NCI-H2107 (cell line): ENCODE measurements at places on chromosomes 16 and 17.

GRCh38 chr16:70589998-70590471 is 56.3 kb upstream of the IL34 start:
- no peak for DNase-seq

GRCh38 chr17:68704871-68705713 is 103.9 kb upstream of the FAM20A start:
- DNase-seq = no peak

GRCh38 chr16:74749291-74750055 is 25.1 kb downstream of the FA2H start:
- no peak for DNase-seq

GRCh38 chr17:36931697-36932382 is 5.4 kb upstream of the LHX1 start:
- DNase-seq = no peak

GRCh38 chr17:49388290-49388640 is 26.2 kb upstream of the ZNF652 start:
- DNase-seq = no peak

- DNase-seq = no peak
These were observed 538 bp upstream of the FCSK start for GRCh38 chr16:70453892-70454221.

GRCh38 chr17:29561554-29562517 is 5.0 kb downstream of the ABHD15 start:
- no peak for DNase-seq
